Spleen (tissue), 13 donors: ENCODE measurements at places on chromosomes 11 and 22.

GRCh38 chr11:95767498-95767897, 22.1 kb downstream of the FAM76B start:
- H3K27me3 ChIP-seq = no peaks in the 10 kb centered on the region
- no peak for DNase-seq
- no peaks in the 10 kb centered on the region for H3K36me3 ChIP-seq
- H3K4me3 ChIP-seq = no peak overlapping the region
- H3K4me1 ChIP-seq = no peaks in the 10 kb centered on the region

GRCh38 chr11:33773404-33773986, 825 bp downstream of the FBXO3 start:
- H3K4me3 ChIP-seq = peak overlapping the region; percentile 99
- peaks cover 23% of the 10 kb centered on the region for H3K4me1 ChIP-seq
- H3K27me3 ChIP-seq = no peaks in the 10 kb centered on the region
- H3K36me3 ChIP-seq = peaks cover 21% of the 10 kb centered on the region
- DNase-seq = peak; percentile 80

GRCh38 chr11:11577251-11577855, 44.5 kb downstream of the GALNT18 start:
- no peak for DNase-seq
- peaks cover 3% of the 10 kb centered on the region for H3K4me1 ChIP-seq
- H3K27me3 ChIP-seq = no peaks in the 10 kb centered on the region

DNA sequence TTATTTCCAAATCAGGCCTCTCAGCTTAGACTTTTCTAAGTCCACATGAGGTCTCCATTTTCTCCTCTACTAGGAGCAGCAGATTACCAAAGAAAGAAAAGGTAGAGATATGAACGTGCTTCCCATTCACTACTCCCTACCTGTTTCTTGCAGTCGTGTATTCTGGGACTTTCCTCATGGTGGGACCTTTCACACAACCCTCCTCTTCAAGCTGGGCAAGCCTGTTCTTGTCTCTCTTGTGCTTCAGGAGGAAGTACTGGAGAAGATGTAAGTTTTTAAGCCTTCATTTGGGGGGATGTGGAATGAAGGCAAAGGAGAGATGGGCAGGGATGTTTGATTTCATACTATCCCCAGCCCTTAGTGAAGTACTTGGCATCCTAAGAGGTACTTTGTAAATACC, 128.8 kb upstream of the SESN3 start:
- DNase-seq = no peak
- H3K4me3 ChIP-seq = no peak overlapping the region
- no peak overlapping the region for H3K27ac ChIP-seq
- no peaks in the 10 kb centered on the region for H3K36me3 ChIP-seq
- H3K4me1 ChIP-seq = no peaks in the 10 kb centered on the region

- H3K4me3 ChIP-seq = no peak overlapping the region
- no peak overlapping the region for H3K27ac ChIP-seq
- H3K27me3 ChIP-seq = no peaks in the 10 kb centered on the region
- H3K36me3 ChIP-seq = no peaks in the 10 kb centered on the region
- peak; percentile 49 for DNase-seq
Observed at GRCh38 chr22:47393191-47393590, 630.7 kb downstream of the TBC1D22A start.

DNA sequence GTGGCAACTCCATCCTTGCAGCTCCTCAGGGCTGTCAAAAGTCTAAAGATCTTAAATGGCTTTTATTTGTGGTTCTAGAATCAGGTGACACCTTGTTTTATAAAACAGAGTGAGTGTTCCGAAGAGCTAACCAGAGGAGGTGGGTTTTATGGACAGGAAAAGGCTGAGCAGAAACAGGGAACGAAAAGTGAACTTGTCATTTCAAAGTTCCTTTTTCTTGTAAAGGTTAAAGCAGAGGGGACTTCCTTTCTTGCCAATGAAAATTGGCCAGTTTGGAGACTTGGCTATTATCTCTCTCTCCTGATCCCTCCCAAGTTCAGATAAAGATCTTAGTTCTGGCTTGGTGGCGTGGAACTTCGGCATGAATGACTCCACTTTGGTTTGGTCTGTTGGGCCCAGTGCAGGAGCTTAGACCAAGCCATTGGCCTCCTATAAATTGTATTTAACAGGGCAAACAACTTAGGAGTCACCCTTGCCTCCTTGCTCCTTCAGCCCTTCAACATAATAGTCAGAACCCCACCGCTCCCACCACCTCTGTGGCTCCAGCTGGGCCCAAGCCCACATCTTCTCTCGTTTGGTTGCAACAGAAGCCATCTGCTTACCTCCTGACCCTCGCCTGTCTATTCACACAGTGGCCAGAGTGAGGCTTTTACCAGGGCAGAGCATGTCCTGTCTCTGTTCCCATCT, 102.4 kb upstream of the THY1 start:
- no peak overlapping the region for H3K27ac ChIP-seq
- no peaks in the 10 kb centered on the region for H3K27me3 ChIP-seq
- H3K36me3 ChIP-seq = no peaks in the 10 kb centered on the region
- DNase-seq = peak; percentile 34
- no peak overlapping the region for H3K4me3 ChIP-seq

DNA sequence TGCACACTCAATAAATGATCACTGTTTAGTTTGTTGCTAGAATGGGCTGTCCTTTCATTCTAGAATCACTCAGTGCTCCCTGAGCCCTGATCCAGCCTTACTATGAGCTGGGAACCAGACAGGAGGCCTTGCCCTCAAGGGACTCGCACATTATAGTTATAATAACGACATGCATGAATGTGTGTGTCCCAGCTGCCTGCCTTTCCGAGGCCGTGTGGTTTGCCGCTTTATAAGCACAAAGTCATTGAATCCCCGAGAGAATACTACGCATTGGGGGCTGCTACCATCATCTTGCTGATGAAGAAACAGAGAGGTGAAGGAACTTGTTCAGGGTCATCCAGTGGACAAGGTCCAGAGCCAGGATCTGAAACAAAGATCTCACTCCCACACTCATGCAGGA, 75.7 kb downstream of the NFAM1 start:
- peaks cover 2% of the 10 kb centered on the region for H3K4me1 ChIP-seq
- no peak overlapping the region for H3K4me3 ChIP-seq
- DNase-seq = no peak
- H3K27me3 ChIP-seq = no peaks in the 10 kb centered on the region
- no peak overlapping the region for H3K27ac ChIP-seq
- no peaks in the 10 kb centered on the region for H3K36me3 ChIP-seq
